ENCODE measurements at places on chromosomes 3 and 15.

DNA sequence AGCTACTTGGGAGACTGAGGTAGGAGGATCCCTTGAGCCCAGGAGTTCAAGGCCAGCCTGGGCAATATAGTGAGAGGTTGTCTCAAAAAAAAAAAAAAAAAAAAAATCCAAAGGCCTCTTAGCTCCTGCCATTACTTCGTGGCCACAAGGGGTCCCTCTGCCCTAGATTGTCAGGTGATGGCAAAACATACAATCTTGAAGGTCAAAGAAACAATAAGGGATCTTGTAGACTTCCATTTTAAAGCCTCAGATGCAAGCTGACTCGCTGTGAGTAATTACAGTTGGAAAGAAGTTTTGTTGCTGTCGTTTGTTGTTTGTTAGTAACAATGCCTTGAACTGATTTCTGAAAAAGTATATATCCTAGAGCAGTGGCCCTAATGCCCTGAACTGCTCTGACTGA lies 55.9 kb upstream of the PLCL2 start:
- DNase-seq: no peak

GRCh38 chr3:123743121-123743520 lies 141.0 kb downstream of the MYLK start:
- no peak for DNase-seq

- DNase-seq: no peak
These were observed 60.1 kb downstream of the PCOLCE2 start for GRCh38 chr3:142828703-142829305.

GRCh38 chr3:147773116-147773630 lies 364.0 kb downstream of the ZIC1 start:
- no peak for DNase-seq

- no peak for DNase-seq
These were observed 10.3 kb upstream of the CDV3 start for GRCh38 chr3:133563186-133563591.

- no peak for DNase-seq
These were observed 470.2 kb downstream of the MAGI1 start for GRCh38 chr3:65568497-65568896.

GRCh38 chr15:90336705-90337141 lies 15.4 kb upstream of the ZNF774 start:
- DNase-seq: no peak

- DNase-seq: no peak
These were observed 2.3 kb downstream of the ITPR1 start for GRCh38 chr3:4495294-4496086.

- DNase-seq: no peak
These were observed 123.2 kb upstream of the CGNL1 start for GRCh38 chr15:57253082-57253481.

DNA sequence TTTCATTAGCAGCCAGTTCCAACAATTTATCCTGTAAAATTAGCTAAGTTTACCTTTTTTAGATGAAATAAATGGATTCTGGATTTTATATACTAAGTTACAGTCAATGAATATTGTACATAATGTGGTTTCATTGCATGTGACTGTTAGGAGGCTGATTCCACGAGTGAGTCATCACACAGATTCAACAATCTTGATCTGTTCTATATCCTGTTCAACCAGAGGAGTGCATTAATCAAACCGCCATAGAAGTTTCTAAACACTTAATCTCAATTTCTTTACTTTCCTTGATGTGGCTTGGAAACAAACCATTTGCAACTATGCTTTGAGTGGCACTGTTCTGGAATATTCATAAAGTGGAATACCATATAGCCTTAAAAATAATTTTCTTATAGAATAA lies 15.3 kb downstream of the DNAJC13 start:
- DNase-seq: no peak

GRCh38 chr3:106206613-106207012 lies 337.8 kb upstream of the CBLB start:
- DNase-seq: no peak

GRCh38 chr15:22810033-22810852 lies 23.8 kb downstream of the NIPA1 start:
- no peak for DNase-seq

- DNase-seq: no peak
These were observed 88.8 kb downstream of the LARS2 start for GRCh38 chr3:45477041-45477725.

GRCh38 chr3:52159503-52159902 lies 5.3 kb upstream of the POC1A start:
- DNase-seq: no peak

DNA sequence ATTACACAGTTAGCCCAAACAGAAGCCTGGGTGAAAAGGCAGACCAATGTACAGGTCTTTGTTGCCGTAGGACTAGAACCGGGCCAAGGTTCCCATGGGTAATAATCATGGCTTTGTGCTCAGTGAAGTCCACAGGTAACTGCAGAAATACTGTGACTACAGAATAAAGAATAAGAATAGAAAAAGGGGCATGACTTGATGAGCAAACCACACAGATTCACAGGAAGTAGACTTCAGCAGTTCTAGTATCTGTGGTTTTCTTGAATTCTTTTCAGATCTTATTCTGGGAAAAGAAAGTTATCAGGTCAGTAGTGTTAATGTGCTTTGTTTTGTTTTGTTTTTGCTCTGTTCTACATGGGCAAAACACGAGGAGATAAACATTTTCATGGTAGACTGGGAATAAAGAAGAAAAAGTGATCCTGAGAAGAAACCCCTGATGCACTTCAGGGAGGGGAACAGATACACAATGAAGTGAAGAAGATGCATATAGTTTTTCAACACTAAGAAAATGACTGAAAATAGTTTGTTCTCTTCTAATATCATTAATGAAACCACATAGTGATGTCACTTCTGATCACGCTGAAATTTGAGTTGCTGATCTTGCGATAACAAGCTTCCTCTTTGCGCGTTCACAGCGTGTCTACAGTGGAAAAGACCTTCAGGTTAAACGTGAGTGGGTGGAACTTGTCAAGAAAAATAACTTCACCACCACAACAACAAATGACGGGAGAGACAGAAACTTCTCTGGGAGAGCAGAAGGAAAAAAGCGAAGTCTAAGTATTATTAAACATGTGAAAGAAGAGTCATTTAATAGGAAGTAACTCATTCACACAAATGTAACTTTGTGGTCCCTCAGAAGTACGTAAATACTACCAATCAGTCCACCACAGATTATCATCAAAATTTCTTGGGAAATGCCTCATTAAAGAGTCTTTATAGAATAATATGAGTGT lies 315.8 kb upstream of the SATB1 start:
- no peak for DNase-seq
